ENCODE measurements at places on chromosomes 16 and 17.

- DNase-seq, result no peak
Observed at GRCh38 chr16:11225677-11226549, 30.1 kb downstream of the SOCS1 start.

- no peak for DNase-seq
Observed at GRCh38 chr16:19232988-19233387, 52.5 kb upstream of the CLEC19A start.

DNA sequence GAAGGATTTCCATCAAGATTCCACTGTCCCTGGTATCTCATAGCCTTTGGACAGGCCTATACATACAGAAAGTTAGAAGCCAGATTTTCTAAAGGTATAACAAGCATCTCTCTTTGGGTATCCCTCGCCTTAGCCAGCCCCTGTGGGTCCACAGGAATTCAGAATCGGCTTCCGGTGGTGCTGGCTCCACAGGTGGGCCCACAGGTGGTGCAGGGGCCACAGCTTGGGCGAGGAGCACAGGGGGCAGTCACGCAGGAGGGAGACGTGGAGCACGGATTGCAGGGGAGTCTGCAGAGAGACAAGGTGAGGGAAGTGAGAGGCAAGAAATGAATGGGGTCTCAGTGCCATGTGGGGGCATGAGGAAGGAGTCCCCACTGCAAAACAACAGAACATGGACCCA lies 3.5 kb downstream of the KRT38 start:
- DNase-seq, result no peak

GRCh38 chr16:14528306-14528705 lies 101.8 kb downstream of the PARN start:
- no peak for DNase-seq

- no peak for DNase-seq
Observed at GRCh38 chr17:9669551-9670008, 24.3 kb downstream of the USP43 start.

DNA sequence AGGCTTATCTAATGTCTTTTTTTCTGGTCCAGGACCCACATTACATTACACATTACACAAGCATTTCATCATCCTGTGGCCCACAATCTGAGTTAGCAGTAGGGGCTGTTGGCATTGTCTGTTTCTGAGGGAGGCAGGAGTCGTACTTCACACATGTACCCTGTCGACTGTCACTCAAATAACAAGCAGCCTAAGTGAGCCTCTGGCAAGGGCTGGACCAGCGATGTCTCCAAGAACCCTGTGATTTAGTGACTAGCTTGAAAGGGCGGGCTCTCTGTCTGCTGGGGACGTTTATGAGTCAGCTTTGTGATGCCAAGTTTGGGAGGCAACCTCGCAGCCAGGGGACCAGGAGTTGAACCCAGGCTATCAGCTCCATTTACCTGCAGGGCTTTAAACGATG lies 251.4 kb downstream of the HS3ST3B1 start:
- no peak for DNase-seq

- peak; percentile 36 for DNase-seq
Observed at GRCh38 chr16:47965439-47965838, 190.4 kb downstream of the ABCC12 start.

- DNase-seq, result no peak
Observed at GRCh38 chr16:14462811-14463210, 167.2 kb downstream of the PARN start.

DNA sequence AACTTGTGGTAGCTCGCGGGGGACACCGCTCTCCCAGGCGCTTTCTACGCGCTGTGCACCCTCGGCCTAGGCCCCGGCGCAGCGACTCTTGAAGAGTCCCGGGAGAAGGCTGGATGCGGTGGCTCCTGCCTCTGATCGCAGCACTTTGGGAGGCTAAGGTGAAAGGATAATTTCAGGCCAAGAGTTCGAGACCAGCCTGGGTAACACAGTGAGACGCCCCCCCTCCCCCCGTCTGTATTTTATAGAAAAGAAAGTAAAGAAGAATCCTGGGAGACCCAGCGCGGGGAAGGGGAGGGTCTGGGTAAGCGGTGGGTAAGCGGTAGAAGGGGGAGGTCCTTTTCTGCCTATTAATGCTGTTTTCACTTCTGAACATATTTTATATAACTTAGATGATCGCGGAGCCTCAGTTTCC lies 486 bp upstream of the PLLP start:
- DNase-seq, result no peak

DNA sequence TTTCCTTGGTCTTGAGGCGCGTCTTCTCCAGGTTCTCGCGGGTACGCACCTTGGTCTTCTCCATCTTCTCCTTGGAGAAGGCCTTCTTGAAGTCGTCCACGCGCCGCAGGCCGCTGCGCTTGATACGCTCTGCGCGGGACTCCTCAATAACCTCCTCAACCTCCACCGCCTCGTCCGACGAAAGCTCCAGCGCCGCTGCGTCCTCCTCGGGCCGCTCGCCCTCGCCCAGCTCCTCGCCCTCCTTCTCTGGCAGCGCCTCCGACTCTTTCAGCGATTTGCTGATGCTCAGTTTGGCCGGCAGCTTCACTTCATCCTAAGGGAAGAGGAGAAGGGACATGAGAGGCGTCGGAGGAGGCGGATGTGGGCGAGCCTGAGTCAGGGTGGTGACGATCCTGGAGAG lies 16.8 kb upstream of the STAT3 start:
- no peak for DNase-seq

DNA sequence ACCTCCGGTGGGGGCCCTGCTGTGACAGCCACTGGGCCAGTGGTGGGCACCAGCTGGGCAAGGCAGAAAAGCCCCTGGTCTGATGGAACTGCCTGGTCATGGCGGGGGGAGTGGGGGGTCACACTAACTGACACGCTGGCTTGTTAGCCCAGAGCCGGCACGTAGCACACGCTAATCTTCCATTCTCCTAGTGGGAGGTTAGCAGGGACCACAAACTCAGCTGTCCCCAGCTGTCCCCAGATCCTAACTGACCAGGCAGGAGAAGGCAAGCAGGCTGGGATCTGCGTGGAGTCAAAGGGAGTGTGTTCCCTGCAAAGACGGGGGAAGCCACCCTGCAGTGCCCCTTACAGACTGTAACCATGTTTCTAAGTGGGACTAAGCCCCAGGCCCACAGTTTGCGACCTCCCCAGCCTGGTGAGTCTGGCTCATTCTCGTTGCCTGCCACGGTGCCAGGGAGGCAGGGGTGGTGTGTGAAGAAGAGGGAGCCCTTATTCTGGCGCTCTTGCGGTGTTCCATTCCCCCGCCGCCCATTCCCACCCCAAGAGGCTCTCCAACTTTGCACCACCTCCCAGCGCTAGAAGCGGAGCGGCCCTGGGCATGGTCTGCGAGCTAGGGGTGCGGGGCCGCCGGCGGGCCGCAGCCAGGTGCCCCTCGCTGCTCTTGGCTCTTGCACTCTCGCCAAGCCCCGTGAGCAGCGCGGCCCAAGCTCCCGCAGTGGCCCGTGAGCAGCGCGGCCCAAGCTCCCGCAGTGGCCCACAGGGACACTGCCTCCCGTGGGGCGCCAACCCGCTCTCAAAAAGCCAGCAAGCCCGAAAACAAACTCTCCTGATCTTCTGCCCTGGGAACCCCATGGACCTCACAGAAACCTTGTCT lies 12.1 kb upstream of the ZNF423 start:
- DNase-seq, result no peak

DNA sequence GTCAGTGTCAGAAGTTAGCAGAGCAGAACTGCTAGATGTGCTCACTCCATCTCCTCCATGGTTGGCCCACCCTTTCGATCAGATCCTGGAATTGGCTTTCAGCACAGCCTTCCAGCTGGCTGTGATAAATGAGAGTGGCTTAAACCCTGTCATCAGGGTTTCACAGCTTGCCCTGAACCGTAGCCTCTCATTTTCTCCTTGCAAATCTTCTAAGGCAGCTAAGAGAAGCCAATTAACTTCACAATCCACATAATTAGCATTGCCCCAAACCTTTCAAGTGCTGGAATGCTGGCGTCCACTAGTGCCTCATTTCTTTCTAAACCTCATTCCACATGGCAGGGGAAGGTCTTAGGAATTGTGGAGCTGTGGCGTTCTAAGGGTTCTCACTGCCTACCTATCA lies 21.7 kb downstream of the MILR1 start:
- DNase-seq, result no peak

DNA sequence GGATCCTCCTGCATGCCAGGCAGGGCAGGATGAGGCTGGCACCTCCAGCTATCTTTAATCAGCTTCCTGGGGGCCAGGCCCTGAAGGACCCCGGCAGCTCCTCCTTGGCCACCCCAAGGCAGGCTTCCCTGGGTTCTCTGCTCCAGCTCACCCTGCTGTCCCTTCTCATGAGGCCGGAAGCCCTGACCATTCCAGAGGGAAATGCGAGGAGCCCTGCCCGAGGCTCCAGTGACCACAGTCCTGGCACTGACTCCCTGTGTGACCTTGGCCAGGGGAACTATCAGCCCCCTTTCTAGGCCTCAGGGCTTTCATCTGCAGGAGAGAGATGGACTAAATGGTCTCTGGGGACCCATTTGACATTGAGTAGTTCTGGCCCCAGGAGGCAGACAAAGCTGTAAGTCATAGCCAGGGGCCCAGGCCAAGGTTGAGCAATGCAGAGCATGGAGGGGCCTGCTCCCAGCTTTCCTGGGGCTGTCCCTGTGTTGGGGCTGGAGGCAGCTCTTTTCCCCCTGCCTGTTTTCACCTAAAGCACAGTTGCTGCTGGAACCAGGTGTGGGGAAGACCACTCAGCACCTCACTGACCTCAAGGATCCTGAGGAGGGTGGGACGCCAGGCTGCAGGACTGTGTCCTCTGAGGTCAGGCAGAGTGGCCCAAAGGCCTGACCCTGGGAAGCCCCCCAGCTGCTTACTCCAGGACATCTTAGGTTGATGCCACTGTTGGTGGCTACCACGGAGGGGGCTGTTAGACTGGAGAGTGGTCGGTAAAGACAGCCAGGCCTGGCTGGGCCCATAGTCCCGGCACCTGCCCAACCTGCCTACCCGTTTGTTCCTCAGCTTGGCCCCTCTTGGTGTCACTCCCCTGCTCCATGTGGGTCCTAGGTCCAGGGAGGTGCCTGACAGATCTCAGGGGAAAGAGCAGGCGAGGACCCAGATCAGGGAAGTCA lies 8.1 kb downstream of the KCNH6 start:
- DNase-seq, result no peak

GRCh38 chr17:17416400-17417360 lies 60.1 kb upstream of the MED9 start:
- peak; percentile 80 for DNase-seq

- no peak for DNase-seq
Observed at GRCh38 chr16:10982465-10983150, 38.2 kb downstream of the CLEC16A start.

GRCh38 chr17:31112001-31112661 lies 17.4 kb downstream of the NF1 start:
- DNase-seq, result no peak

DNA sequence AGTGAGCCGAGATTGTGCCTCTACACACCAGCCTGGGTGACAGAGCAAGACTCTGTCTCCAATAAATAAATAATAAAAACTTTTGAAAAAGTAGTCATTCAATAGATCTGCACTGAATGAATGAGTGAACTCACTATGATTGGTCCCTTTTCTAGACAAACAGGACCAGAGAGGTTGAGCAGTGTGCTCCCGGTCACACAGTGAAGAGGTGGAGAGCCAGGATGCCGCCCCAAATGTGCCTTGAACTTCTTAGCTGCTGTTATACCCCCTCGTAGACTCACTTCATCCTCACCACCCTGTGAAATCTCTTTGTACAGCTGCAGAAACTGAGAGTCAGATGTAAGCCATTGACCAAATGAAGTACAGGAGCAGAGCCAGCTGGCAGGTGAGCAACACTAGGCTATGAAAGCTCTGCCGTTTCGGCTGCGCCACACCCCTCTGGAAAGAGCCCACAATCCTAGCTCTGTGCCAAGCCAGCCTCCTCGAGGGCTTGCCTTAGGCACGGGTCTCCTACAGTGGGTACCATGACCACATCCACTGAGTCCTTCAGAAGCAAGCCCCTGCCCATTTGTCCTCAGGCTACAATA lies 7.8 kb upstream of the KIAA0513 start:
- DNase-seq, result no peak

DNA sequence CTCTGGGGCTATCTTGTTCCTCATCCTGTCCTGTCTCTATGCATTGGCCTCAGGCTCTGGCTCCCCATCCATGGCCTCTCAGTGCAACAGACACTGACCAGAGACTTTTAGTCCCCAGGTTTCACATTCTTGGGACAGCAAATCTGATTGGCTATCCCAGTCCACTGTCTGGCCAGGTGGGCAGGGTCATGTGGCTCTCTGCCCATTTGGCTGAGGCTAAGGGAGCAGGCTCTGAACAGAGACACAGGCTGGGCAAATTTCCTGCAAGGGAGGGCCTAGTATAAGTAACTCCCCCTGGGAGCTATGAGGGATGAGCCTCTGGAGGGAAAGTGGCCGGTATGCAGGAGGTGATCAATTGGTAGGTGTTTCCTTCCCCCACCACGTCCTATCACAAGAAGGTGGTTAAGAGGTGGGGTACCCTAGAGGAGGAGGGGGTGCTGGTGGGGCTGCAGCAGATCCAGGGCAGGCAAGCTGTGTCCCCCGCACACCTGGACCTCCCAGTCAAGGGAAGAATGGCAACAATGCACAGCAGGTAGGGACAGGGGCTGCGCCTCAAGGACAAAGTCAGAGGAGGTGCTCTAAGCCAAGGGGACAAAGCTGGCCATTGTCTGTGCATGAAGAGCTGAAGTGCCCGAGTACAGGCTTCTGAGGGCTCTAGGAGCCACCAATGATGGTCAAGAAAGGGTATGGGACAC lies 13.2 kb downstream of the XYLT2 start:
- no peak for DNase-seq
